ENCODE measurements at places on chromosomes 5 and 9. TPM values are rescaled to one million over a fixed set of nuclear protein-coding genes. Genes with fewer than 3 reads are reported as not detected.
A peak's percentile ranks its signal among the peaks of the same experiment; 100 is the strongest.

PLCXD3 gene
- not detected for total RNA-seq

TLX3 gene
- 4.6 TPM for total RNA-seq

DND1 gene
- total RNA-seq, result 2.3 TPM

TRPM3 gene
- total RNA-seq, result not detected

DIPK1B gene
- 15.6 TPM for total RNA-seq

LRRC19 gene
- total RNA-seq, result not detected

DNA sequence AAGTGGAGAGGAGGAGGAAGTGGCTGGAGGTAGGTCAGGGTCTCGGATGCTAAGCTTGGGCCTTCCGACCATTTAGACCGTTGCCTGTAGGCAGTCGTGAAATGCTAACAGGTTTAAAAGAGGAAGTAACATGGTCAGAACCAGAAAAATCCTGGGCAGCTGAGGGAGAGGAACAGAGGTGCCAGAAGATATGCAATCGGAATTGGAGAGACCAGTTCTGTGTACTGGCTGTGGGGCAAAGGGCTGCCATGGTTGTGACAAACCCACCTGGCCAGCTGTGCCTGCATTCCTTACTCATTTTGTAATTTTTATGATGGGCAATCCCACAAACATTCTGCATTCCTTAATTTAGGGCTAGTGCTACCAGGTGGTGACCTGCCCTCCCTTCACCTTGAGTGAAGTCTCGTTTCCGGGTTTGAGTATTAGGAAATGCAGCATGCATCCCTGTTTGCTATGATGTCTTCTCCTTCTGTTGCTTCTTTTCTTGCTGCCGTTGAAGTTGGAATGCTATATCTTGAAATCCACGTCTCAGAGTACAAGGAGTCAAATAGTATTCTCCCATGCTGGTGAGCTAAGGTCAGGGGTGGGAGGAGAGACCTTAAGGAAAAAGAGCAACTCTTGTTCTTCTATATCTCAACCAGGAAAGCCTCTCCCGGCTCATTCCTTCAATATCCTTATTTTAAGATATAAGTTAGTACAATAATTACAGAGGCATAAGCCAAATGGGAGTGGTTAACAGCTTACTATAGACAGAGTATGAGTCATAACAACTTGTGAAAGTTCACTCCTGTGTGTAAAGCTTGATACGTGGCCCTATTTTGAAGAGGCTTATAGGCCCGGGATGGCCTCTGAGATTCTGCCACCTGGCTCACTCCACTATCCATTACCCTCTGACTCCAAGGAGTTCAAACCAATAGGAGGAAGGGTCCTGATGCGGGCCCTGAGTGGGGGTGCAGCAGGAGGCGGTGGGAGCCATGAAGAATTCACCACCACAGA lies 37.0 kb downstream of the B4GALT1 start:
- H3K27me3 ChIP-seq, result no peaks in the 10 kb centered on the region
- no peaks in the 10 kb centered on the region for H3K36me3 ChIP-seq
- no peak overlapping the region for H3K4me3 ChIP-seq
- H3K27ac ChIP-seq, result no peak overlapping the region
- peaks cover 9% of the 10 kb centered on the region for H3K4me1 ChIP-seq

DNA sequence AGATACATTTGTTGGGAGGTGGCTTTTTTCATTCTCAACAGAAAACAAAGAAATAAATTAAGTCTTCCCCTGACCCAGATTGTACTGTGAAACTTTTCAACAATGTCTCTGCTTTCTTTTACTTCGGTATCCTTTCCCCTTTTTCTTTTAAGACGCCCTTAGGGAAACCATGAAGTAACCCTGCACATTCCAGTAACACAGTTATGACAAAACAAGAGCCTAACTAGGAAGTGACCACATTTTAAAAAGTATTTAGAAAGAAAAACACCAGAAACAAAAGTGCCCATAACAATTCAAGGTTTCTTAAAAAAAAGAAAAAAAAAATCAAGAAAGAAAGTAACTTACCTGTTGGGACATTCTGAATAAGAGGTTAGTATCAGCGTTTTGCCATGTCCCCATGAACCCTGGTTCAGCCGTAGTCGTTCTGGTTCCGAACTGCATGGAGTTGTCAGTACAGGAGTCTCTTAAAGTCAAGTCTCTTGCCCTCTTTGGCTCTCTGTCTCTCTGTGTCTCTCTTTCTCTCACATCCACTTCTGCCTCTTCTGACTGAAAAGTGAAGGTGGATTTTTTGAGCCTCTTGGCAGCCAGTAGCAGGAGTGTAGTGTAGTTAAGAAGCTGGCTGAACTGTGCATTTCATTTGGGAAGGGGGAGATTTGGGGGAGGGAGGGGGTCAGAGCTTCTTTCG lies 142.9 kb downstream of the BNC2 start:
- DNase-seq, result no peak
- no peak overlapping the region for H3K4me3 ChIP-seq
- H3K27ac ChIP-seq, result no peak overlapping the region
- no peaks in the 10 kb centered on the region for H3K27me3 ChIP-seq
- H3K4me1 ChIP-seq, result no peaks in the 10 kb centered on the region
- no peaks in the 10 kb centered on the region for H3K36me3 ChIP-seq

DNA sequence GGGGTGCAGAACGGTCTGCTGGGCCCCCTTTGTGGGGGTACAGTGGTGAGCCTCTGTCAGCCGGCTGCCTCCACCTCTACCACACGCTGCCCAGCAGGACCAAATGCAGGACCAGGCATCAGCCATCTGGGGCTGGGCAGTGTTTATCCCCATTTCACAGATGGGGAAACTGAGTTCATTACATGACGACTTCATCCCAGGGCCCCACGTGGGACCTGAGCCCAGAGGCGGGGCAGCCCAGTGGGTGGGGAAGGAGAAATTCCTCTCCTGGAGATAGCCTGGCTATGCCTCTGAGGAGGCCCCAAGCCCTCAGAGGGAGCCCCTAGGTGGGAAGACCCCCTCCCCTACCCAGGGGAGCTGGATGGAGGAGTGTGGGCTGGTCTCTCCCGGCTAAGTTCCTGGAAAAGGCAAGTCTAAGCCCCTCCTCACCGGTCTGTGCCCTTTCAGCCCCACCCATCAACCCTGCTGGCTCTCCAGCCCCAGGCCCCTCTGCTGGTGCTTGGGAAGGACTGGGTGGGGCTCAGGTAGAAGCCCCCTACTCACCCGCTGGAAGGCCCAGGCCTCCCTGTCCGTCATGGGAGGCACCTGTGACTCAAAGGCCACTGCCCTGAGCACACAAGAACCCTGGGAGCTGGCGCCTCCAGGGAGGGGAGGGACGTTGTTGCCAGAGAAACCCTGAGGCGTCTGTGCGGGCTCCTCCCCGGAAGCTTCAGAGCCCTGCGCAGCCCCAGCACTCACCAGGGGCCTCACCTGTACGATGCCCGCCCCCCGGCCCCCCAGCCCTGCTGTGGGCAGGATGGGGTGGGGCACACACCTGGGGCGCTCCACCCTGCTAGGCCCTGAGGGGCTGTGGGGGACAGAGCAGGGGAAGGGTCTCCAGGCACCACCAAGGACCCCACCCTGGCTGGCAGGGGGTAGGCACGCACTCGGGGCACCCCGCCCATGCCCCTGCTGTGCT lies 7.4 kb upstream of the CCDC187 start:
- H3K27me3 ChIP-seq, result no peaks in the 10 kb centered on the region
- H3K36me3 ChIP-seq, result no peaks in the 10 kb centered on the region
- H3K27ac ChIP-seq, result peak overlapping the region; percentile 70
- H3K4me1 ChIP-seq, result peaks cover 13% of the 10 kb centered on the region

- H3K4me3 ChIP-seq, result no peak overlapping the region
- H3K27me3 ChIP-seq, result no peaks in the 10 kb centered on the region
- no peak for DNase-seq
- H3K36me3 ChIP-seq, result no peaks in the 10 kb centered on the region
- H3K27ac ChIP-seq, result no peak overlapping the region
Measured at GRCh38 chr5:10474521-10475075, 32.9 kb downstream of the ROPN1L start.

GRCh38 chr9:135086597-135087488 lies 625 bp upstream of the OLFM1 start:
- H3K4me3 ChIP-seq, result no peak overlapping the region
- H3K27me3 ChIP-seq, result peaks cover 17% of the 10 kb centered on the region
- DNase-seq, result no peak

- peaks cover 15% of the 10 kb centered on the region for H3K4me1 ChIP-seq
- H3K36me3 ChIP-seq, result no peaks in the 10 kb centered on the region
- no peaks in the 10 kb centered on the region for H3K27me3 ChIP-seq
- no peak overlapping the region for H3K27ac ChIP-seq
- H3K4me3 ChIP-seq, result no peak overlapping the region
Measured at GRCh38 chr9:112056996-112057395, 118.1 kb downstream of the SUSD1 start.

DNA sequence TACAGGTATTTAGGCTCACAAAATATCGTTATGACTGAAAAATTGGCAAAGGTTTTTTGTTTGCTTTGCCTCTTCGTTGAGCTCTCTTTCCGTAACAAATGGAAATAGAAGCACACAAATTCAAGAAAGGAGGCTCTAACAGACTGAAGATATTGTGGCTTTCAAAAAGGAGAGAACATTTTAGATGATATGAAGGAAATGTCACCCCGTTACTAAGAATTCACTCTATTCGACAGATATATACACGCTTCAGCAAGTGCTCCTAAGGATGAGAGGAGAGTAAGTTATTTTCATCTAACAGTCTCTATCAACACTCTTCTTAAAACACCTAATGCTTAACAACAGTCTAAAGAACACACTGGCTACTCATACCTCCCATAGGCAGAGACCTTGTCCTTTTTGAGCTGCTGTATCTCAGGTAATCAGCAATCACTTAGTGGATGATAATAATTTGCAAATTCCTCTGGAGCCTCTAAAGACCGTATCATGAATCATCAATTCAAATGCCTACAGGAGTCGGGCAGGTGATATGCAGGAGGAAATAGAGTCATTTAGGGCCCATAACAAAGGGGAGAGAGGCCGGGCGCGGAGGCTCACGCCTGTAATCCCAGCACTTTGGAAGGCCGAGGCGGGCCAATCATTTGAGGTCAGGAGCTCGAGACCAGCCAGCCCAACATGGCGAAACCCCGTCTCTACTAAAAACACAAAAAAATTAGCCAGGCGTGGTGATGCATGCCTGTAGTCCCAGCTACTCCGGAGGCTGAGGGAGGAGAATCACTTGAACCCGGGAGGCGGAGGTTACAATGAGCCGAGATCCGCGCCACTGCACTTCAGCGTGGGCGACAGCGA lies 1.4 kb upstream of the HSDL2 start:
- no peaks in the 10 kb centered on the region for H3K27me3 ChIP-seq
- H3K4me3 ChIP-seq, result peak overlapping the region; percentile 86
- no peak for DNase-seq
- H3K36me3 ChIP-seq, result no peaks in the 10 kb centered on the region
- peak overlapping the region; percentile 92 for H3K27ac ChIP-seq
- H3K4me1 ChIP-seq, result peaks cover 7% of the 10 kb centered on the region

- no peaks in the 10 kb centered on the region for H3K36me3 ChIP-seq
- H3K27me3 ChIP-seq, result no peaks in the 10 kb centered on the region
- H3K27ac ChIP-seq, result no peak overlapping the region
- H3K4me1 ChIP-seq, result no peaks in the 10 kb centered on the region
Measured at GRCh38 chr5:10295619-10296326, 11.9 kb downstream of the CMBL start.

DNA sequence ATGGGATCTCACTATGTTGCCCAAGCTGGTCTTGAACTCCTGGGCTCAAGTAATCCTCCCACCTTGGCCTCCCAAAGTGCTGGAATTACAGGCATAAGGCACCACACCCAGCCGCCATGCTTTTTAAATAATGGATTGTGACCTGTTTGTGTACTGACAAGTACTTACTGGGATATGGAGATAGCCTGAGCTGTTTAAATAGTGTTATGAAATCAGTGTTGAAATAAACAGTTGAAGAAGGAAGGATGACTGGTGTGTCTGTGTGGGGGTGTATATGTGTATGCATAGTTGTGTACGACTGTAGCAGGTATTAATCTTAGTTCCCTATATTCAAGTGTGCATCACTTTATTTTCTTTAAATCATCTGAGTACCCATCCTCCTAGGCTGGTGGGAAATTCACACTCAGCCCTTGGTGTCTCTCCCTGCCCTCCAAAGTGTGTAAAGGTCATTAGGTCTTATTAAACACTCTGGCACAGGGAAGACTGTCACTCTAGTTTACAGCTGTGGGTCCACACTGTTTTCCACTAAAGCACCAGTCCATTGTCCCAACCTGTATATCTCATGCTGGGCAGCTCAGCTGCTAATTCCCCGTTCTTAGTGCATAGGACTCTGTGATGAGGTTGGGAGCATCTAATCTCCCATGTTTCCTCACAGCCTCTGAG lies 91.0 kb downstream of the SNX18 start:
- DNase-seq, result no peak
- H3K36me3 ChIP-seq, result no peaks in the 10 kb centered on the region
- H3K4me3 ChIP-seq, result no peak overlapping the region

GRCh38 chr9:92191801-92192200 lies 76.6 kb upstream of the SPTLC1 start:
- no peak overlapping the region for H3K27ac ChIP-seq
- no peak for DNase-seq
- H3K4me1 ChIP-seq, result no peaks in the 10 kb centered on the region
- no peaks in the 10 kb centered on the region for H3K36me3 ChIP-seq
- no peak overlapping the region for H3K4me3 ChIP-seq

DNA sequence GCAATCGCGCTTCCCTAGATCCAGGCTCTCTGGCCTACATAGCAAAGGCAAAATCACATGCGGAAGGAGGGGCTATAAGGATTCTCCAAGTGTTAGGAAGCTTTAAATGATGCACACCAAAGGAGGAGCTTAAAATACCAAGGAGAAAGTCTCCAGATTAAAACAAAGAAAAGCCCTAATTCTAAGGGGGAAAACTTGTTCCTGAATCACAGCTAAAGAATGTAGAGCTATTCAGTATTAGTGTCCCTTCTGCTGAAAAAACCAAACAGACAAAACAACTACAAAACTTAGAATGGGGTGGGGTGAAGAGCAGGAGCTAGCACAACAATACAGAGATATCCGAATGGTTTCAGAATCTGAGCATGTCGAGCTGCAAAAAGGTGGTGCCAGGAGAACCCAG lies 213.7 kb downstream of the DCP2 start:
- H3K27me3 ChIP-seq, result no peaks in the 10 kb centered on the region
- no peak overlapping the region for H3K27ac ChIP-seq
- H3K4me3 ChIP-seq, result no peak overlapping the region
- DNase-seq, result no peak
- no peaks in the 10 kb centered on the region for H3K36me3 ChIP-seq

DNA sequence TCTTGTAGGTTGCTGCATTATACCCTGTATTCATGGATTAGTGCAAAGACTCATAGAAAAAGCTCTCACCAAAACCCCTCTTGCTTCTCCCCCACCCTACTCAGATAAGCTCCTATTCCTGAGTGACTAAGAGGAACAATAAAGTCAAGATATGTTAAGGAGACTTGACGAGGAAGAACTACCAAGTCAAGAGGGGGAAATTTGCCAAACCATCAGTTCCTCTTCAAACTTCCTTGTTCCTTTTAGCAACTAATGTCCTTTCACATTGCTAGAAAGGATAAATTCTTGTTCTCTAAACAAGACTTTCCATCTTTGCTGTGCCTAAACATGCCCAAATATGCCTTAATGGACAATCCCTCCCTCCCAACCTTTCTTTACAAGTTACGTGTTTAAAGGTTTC lies 27.0 kb downstream of the CNOT8 start:
- no peaks in the 10 kb centered on the region for H3K4me1 ChIP-seq

GRCh38 chr9:21709464-21710058 lies 92.9 kb upstream of the MTAP start:
- H3K27ac ChIP-seq, result peak overlapping the region; percentile 95
- peak; percentile 80 for DNase-seq
- H3K4me3 ChIP-seq, result no peak overlapping the region
- H3K36me3 ChIP-seq, result no peaks in the 10 kb centered on the region
- peaks cover 78% of the 10 kb centered on the region for H3K4me1 ChIP-seq
- H3K27me3 ChIP-seq, result no peaks in the 10 kb centered on the region

GRCh38 chr5:96743065-96743768 lies 64.5 kb downstream of the ERAP1 start:
- no peaks in the 10 kb centered on the region for H3K27me3 ChIP-seq
- no peak overlapping the region for H3K27ac ChIP-seq
- H3K4me1 ChIP-seq, result no peaks in the 10 kb centered on the region
- H3K4me3 ChIP-seq, result no peak overlapping the region
- peaks cover 23% of the 10 kb centered on the region for H3K36me3 ChIP-seq

All from HCT116 (cell line).